Kidney glomerular epithelial cell (primary cell): ENCODE measurements at places on chromosomes 3 and 15.
A peak's percentile ranks its signal among the peaks of the same experiment; 100 is the strongest.

- peak; percentile 81 for DNase-seq
Observed at GRCh38 chr3:113912552-113913236, 35.1 kb upstream of the ZDHHC23 start.

GRCh38 chr3:157819270-157820156 lies 286.7 kb downstream of the SHOX2 start:
- no peak for DNase-seq

DNA sequence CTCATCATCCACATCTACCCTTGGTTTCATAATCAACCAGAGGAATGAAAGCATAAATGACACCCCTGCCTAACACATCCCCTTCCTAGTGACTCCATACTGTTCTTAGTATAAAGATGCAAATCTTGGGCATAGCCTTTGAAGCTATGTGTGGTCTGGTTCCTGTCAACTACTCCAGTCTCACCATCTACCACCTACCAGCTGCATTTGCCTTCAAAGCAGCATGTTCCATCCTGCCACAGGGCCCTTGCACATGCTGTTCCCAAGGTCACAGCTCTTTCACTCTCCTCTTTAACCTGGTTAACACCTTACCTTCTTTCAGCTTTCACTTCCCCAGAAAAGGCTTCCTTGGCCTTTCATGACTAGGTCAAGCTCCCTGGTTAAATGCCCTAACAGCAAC lies 62.3 kb upstream of the ARHGEF3 start:
- DNase-seq = no peak

- DNase-seq = no peak
Observed at GRCh38 chr3:5384557-5385236, 197.2 kb downstream of the EDEM1 start.

GRCh38 chr3:16547561-16548357 lies 34.3 kb upstream of the RFTN1 start:
- no peak for DNase-seq

DNA sequence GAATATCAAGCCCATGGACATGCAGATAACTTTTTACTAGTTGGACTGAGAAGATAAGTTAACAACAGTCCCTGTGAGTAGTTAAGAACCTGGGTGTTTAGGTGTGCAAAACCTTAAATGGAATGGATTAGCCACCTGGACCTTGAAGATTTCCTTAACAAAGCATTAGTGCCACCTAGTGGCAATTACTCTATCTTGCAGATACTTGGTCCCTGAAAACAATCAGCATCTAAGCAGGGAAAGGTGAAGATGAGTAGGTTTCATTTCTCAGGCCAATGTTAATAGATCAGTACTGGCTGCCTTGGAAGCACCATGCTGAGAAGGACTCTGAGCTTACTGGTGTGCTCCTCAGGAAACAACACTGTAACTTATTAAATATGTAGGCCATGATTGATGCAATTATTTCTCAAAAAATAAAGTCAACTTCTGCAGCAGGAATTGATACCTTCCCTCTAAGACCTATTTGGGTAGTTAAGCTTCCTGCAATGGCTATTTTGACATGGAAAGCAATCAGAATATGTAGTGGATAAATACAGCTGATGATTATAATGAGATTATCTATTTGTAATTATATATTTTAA lies 329.4 kb downstream of the TBC1D5 start:
- peak; percentile 63 for DNase-seq

GRCh38 chr15:70286113-70286806 lies 188.5 kb upstream of the TLE3 start:
- no peak for DNase-seq

DNA sequence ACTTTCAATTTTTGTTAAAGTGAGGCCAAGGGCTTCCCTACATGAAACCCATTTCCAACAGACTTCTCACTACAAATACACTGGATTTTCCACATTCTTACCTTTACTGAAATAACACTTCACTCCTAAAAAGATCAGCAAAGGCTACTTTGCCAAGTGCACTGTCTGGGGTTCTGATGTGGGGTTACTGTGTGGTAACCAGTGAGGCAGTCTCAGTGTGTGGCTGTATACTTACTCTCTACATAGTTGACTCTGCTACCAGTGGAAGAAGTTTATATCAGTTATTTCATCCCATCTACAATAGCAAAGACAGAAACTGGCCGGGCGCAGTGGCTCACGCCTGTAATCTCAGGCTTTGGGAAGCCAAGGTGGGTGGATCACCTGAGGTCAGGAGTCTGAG lies 5.6 kb downstream of the WDR82 start:
- DNase-seq = no peak

DNA sequence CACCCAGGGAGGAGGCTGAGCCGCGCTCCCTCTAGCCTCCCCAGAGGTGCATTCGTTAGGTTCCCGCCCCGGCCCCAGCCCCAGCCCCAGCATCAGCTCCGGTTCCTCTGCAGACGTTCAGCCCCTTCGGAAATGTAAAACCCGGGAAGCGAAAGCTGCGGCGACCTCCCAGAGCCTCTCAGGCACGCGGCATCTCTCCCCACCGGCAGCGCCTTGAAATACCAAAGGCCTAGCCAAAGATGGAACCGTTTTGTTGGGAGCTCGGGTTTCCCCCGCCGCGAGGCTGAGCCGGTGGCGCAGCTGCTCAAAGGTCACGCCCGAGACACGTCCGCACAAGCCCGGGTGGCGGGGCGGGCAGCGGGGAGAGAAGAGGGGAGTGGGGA lies 77.8 kb upstream of the HES1 start:
- DNase-seq = no peak

DNA sequence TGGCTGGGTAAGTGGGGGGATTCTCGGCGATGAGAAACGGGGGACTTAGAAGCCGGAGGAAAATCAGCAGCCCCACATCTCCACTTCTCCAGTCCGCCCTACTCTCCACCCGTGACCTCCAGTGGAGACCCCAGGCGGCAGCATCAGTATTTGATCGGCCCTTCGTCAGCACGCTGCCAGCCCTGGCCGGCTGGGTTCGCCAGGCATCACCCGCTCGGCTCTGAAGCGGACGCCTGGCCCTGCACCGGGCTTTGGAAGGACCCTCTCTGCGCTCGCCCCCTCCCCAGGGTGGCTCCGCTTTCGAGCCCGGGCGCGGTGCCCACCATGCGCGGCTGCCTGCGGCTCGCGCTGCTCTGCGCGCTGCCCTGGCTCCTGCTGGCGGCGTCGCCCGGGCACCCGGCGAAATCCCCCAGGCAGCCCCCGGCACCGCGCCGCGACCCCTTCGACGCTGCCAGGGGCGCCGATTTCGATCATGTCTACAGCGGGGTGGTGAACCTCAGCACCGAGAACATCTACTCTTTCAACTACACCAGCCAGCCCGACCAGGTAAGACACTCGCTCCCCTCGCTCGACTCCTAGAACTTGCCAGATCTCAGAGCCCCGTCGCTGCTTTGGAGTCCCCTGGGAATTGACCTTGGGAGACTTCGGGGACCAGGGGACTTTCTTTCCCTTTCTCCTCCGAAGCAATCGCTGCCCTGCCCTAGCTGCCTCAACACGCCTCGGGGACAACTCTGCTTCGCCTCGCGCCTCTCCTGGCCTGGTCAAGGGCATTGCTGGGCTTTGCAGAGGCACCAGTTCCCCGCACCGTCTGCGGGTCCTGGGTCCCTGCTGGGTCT lies 561 bp downstream of the SIDT1 start:
- no peak for DNase-seq

- peak; percentile 41 for DNase-seq
Observed at GRCh38 chr3:156304406-156304805, 184.0 kb downstream of the KCNAB1 start.

GRCh38 chr3:102826636-102827035 lies 391.8 kb downstream of the ZPLD1 start:
- DNase-seq = no peak

DNA sequence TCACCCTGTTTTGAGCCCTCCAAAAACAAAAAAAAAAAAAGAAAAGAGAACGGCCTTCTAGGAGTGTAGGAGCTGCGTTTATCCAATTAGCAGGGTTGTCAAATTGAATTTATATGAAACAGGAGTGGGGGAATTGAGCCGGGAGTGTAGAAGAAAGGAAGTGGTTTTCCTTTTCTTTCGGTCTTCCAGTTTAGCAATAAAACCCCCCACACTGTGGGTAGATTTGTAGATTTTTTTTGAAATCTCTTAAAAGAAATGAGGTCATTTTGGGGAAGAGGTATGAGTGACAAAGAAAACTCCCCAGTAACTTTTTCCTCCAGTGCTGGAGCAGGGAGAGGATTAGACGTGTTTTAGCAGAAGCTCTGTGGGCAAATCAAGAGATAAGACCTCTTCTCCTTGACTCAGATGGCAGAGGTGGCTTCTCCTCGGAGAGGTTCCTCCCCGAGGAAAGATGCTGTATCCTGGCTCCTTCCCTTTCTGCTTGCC lies 30.8 kb downstream of the BOC start:
- DNase-seq = peak; percentile 46

GRCh38 chr3:28171962-28172361 lies 69.5 kb upstream of the CMC1 start:
- no peak for DNase-seq

- no peak for DNase-seq
Observed at GRCh38 chr15:64854526-64854925, 12.8 kb downstream of the PLEKHO2 start.

DNA sequence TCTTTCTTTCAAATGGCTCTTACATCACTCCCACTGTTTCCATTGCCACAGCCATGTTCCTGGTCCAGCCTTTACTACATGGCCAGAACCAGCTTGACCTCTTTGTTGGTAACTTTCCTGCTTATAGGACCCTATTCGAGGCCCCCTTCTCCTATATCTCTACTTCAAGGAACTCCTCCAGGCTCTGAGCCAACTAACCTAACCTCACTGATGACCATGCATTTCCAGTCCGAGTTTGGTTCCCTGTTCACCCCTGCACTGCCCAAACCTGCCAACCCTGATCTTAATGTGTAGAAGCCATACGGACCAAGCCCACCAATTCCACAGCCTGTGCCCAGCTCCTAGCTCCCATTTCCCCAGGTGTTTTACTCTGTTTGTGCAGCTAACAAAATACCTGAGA lies 38.4 kb upstream of the TIPARP start:
- DNase-seq = no peak

GRCh38 chr3:20240154-20240883 lies 54.3 kb upstream of the SGO1 start:
- no peak for DNase-seq

DNA sequence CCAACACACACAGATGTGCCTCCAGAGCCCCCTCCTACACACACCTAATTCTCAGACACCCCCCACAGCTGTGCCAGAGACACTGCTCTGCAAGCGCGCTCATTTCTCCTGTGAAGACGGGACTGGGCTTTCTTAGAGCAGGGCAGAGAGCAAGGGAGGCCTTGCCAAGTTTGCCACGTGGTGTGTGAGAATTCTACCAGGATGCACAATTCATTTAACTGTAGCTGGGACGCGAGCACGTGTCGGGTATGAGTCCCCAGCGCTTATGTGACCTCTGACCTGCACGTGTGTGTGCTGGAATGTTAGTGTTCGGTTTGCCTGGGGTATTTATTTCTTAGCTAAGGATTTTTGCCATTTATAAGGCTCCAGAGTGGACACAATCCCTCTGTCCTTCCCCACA lies 37.0 kb downstream of the FEM1B start:
- DNase-seq = no peak

DNA sequence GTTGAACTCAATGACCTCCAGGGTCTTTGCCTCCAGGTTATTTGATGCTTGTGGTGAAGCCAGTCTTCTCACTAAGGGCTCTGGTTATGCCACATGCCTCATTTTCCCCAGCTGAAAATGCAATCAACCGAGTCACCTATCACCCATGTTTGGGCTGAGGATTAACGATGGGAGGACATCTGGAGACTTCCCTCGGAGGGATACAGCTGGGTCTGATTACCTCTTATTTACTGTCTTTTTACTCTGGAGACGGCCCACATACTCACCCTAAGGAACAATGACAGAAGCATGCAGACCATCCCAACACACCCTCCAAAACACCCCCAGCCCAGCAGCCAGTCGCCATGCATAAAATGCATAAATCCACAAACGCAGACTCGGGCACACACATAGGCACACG lies 187.4 kb downstream of the OPA1 start:
- DNase-seq = no peak

DNA sequence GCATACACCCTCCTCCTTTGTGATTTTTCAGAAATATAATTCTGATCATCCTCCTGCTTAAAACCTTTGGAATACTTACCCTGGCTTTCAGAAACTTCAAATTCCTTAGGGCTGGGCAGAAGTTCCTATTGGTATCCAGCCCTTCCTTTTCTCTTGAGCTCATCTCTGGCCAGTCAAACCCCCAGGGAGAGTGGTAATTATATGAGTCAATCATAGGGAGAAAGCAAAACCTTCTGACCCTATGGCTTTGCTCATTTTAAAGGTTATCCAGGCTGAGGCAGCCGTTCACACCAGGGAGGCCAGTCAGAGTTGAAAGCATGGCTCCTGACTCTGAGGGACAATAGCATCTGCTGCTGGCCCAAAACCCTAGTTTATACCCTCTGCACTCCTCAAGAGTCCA lies 23.9 kb upstream of the CTNNB1 start:
- no peak for DNase-seq

DNA sequence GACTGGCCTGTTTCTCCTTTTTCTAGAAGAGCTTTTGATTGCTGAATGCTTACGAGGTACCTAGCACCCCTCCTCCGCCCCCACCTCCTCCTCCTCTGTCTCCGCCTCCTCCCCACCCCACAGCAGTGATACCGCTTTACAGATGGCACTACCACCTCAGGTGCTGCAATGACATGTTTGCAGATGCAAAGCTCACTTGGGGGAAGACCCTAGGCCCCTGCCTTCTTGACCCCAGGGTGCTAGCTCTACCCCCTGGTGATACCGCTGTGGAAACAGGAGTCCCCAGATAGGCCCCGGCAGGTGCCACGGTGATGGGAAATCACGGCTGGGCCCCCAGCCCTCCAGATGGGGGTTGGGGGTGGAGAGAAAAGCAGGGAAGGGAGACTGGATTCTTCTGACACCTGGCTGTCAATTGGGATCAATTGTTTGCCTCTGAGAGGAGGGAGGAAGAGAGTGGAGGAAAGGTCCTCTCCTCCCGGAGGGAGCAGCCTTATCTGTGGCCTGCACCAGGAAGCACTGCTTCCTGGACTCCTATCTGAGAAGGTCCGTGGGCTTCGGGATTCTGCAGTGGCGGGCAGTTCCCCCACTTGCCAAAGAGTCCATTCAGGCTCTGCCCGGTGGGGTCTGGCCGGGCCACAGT lies 37.6 kb downstream of the DNASE1L3 start:
- no peak for DNase-seq

GRCh38 chr15:85150130-85150480 lies 168.4 kb downstream of the PDE8A start:
- DNase-seq = no peak

DNA sequence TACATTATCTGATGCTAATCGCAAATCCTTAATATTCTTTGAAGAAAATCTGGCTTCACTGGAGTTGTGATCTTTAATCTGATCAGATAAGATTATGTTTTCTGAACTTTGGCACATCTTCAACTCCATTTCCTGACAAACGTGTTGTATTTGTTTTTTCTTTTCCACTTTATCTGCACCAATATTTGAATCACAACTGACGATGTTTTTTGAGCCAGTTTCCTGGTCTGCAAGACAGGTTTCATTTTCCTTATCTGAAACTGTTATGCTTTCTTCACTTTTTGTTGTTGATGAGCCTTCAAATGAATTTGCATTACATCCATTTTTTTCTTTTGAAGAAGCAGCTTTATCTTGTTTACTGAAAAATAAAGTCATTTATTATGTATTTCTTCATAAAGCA lies 101.5 kb downstream of the ZNF280D start:
- DNase-seq = no peak

- DNase-seq = no peak
Observed at GRCh38 chr3:8678751-8679150, 34.2 kb upstream of the SSUH2 start.
